NCI-H1105 treated with DMSO at 0.1 percent for 48 hours (cell line): ENCODE measurements at places on chromosomes 4 and X.

DNA sequence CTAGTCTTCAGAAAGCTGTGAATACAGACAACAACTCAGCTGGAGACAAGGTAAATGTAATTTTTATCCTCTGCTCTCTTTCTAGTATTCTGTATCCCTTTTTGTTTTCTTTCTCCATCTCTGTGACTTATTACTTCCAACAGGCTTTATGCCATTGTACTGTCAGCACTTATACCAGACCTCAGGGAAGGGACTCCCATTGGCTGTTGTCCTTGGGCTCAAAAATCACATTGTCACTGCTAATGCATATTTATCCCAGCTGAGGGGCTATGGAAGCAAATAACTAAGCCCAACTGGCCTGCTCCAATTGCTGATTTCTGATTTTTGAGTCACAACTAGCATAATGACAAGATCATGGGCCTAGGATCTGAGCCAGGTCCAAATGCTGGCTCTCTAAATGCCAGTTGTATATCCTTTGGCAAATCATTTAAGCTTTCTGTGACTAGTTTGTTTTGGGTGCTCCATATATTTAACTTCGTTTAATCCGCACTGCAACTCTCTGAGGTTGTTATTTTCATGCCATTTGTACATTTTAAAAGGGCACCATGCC is 395.1 kb upstream of the GNPDA2 start:
- no peak for DNase-seq

- DNase-seq: no peak
Observed at GRCh38 chr4:14445882-14446281, 556.4 kb upstream of the CPEB2 start.

DNA sequence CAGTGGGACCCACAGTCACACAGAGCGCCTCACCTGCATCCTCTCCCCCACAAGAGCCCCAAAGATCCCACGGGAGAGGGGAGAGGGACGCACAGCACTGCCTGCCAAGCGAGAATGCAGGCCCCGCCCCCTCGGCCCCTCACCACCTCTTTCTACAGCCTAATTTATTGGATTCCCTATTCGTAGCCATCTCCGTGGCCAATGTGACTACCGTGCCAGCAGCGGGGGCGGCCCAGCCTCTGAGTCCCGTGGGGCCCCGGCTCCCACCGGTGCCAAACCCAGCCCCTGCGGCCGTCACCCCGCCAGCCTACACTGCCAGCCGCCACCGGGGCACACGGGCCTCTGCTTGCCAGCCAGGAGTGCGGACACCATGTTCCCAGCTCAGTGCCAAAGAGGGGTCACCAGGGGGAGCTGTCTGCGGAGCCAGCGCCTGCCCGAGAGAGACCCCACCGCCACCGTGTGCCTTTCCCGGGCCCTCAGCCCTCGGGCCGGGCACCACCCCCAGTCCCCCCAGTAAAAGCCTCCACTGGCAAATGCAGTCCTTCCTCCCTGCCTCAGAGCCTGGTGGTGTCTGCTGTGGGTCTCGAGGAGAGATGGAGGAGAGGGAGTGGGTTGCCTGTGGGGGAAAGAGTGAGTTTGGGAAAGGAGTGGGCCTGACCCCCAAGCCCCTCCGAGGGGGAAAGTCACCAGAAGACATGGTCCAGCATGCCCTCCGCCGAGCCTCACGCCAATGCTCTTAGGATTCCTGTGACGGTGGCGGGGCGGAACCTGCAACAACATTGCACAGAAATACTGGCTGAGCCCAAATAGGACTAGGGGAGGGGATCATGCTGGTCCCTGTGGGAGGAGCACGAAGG is 19.6 kb upstream of the PLXNB3 start:
- peak; percentile 44 for DNase-seq

DNA sequence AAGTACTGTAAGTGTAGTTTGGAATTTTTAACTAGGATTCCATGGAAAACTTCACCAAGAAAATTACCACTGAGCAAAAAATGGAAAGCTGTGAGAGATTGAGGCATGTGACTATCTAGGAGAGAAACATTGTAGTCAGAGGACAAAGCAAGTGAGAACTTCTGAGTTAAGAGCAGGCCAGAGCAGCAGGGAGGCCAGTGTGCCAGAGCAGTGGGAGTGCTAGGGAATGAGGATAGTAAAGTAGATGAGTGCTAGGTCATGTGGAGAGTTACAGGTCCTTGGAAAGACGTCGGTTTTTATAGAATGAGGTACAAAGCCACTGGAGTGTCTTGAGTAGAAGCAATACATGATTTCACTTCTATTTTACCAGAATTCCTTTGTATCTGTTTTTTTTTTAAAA is 52.7 kb upstream of the FAT4 start:
- no peak for DNase-seq

DNA sequence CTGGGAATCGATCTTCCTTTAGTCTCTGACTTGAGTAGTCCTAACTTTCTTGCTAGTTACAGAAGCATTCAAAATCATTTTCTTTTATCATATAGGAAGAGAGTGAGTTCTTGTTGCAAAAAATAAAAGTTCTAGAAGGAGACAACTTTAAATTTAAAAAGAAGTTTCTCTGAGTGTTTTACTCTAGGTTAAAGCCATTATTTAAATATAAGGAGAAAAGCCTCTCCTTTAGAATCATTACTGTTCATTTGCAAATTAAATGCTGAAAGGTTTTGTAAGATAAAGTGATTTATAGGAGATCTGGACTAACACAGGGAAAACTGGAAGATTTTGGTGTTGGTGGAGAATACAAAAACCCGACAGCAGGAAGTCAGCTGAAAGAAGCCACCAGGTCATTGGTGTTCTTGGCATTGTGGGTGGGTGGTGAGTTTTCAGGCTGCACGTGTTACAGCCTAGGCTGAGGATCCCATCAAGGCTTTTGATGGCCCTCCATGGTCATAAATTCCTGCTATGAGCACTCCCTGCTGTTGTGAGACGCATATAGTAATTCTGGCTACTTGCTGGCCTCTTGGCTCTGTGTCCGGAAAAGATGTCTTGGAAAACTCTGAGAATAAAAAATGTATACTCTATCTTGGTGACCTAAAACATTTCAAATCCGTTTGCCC is 81.6 kb downstream of the GPAT3 start:
- no peak for DNase-seq

- DNase-seq: no peak
Observed at GRCh38 chrX:15483891-15484290, 9.2 kb downstream of the PIR start.

DNA sequence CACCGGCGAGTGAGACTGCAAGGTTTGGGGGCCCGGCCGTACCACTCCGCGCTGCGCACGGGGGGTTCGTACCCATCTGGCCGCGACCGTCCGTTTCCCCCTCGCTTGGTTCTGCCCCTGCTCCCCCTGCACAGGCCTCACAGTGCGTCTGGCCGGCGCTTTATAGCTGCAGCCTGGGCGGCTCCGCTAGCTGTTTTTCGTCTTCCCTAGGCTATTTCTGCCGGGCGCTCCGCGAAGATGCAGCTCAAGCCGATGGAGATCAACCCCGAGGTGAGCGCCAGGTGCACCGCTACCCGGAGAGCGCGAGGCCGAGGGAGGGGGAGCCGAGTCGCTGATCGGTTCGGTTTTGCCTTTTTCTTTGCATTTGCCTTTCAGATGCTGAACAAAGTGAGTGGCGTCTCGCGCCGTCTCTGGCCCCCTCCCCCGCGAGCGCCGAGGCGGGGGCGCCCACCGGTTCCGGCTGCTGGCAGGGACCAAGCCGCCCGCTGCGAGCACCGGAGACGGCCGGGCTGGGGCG is at the start of gene UCHL1:
Gene UCHL1, plus strand, starts transcription at position 189 of the 517 bp plus-strand sequence. Its CDS starts 49 bp downstream, at position 238.
- DNase-seq: peak; percentile 86

DNA sequence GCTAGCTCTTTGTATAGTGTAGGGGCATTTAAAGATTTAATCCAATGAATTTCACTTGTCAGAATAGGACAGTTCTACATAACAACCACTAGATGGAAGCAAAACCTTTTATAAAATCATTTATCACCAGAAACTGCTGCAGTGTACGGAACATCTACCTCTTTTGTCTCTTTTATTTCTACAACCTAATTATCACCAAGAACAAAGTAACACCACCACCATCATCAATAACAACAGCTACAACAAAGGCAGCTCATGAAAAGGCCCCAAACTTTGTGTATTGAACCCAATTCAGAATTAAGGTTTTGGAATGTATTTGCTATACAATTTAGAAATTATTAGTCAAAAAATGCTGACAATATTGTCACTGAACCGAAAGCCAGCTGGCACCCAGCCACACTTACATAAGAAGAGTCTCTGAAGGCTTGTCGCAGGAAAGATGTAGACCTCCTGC is 260.9 kb upstream of the RPS6KA3 start:
- peak; percentile 74 for DNase-seq

DNA sequence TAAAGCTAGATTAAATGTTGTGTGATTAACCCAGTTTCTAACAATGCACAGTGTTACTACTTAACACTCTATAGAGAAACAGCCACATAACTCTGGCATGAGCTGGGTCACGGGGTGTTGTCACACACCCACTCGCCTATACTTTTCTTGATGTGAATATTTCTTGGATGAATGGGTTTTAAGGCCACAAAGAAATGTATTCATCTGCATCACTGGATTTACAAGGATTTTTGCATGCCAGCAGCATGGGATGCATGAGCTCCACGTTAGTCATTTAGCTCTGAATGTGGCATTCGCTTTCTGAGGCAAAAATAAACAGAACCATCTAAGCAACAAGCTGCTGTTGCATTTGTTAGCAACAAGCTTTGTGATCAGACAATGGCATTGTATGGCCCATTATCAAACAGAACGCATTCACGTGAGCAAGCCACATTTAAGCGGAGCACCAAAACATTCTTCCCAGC is 89.7 kb downstream of the LRP2BP start:
- DNase-seq: no peak

DNA sequence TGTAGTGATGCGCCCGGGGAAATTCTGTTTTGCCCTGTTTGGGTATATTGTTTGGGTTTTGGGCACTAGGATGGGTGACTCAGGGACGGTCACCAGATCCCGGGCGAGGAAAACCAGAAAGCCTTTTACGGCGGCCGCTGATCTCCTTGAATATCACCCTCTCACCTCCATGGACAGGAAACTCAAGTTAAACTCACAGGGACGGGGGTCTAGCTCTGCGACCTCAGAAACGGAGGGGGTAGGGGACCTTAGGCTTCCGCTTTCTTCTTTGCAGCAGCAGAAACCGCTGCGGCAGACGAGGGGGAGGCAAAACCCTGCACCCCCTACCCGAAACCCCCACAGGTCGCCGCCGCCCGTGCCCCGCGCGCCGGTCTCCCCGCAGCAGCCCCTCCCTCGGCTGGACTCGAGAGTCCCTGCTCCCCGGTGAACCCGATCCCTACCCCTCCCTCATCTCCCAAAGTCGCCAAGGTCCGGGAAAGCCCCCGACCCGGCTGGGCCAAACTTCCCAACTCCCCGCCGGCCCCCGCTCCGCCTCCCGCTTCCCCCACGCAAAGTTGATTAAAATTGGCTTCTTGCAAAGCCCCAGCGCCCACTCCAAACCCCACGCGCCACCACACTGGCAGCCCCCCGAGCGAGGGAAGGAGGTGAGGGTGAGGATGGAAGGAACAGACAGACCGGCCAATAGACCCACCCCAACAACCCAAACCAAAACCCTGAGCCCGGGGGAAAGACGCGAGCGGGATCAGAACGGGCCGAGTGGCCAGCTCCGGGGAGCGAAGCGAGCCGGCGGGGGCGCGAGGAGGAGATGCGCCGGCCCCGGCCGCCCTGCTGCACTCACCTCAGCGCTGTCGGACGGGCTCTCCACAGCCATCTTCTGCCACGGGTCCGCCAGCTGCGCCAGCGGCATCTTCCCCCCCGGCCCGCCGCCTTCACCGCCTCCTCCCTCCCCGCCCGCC is 705 bp downstream of the RPS6KA3 start:
- DNase-seq: no peak

DNA sequence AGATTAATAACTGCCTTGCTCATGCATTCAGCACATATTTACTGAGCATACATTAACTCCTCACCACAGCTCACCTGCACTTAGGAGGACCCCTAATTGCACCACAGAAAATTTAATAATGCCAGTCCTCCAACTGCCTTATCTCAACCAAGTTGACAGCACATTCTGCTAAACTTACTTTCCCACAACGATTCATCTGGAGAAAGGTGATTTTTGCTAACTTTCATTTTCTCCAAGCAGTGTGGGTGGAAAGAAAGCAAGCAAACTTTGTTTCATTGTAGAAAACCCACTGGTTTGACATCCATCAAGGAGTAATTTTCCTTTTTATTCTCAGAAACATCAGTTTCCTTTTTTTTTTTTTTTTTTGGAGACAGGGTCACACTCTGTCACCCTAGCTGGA is 49.1 kb downstream of the RASGEF1B start:
- no peak for DNase-seq

DNA sequence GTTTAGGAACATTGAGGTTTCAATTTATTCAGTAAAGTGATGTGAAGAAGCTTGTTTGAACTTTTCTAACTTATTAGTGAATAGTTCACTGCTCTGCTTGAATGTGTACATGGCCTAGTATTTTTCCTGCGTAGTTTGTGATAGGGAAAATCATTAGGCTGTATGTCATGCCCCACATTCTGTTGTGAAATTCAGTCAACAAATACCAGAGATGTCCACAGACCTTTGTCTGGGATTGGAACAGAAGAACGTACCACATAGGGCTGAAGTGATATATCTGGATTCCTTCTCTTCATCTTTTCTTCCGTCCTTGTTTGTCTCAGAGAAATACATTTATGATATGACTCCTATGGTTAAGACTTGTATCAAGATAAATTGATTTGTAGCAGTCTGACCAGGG is 88.8 kb upstream of the PLS3 start:
- no peak for DNase-seq

- DNase-seq: no peak
Observed at GRCh38 chr4:112252234-112252633, 20.6 kb downstream of the AP1AR start.

DNA sequence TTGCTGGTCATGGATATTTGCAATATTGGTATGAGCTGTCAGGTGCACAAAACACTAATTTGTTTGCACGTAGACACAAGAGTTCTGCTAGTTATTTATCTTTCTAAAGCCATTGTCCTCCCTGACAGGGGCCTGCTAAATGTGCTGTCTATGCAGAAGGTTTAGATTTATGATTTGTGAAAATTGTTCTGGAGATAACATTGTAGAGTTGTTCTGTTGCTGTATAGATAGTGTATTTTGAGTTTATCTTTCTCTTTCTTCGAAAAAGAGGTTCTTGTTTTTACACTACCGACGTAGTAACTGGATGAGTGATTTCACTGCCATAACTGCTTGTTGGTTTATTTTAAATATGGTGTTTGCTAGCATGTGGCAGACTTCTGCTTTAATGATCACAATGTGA is 28.5 kb upstream of the FGG start:
- DNase-seq: no peak

- DNase-seq: no peak
Observed at GRCh38 chr4:16443504-16444088, 217.3 kb upstream of the TAPT1 start.

DNA sequence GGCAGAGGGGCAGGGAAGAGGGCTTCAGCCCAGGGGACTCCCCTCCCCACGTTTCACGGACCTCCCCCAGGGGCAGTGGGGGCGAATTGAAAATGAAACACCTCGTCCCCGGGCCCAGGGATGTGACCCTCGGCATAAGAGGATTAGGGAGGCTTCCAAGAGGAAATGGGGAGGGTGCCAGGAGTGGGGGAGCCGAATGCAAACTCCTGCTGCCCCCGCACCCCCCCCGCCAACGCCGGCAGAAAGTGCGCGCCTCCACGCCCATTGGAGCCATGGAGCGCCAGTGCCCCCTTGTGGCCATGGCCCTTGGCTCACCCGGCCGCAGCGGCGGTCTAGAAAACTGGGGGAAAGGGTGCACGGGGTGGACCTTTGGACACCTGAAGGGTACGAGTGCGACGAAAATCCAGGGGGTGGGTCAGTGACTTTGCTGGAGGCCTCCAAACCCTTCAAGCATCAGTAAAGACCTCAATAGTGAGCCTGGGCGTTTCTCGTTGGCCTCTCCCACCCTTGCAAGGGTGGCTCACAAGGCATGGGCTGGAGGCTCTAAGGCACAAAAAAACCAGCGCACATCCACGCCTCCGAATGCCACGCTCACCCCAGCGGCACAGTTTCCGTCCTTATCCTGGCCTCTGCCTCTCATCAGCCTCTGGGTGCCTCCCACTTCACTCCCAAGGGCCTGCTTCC is 120.8 kb upstream of the PJA1 start:
- DNase-seq: peak; percentile 17
